ENCODE measurements at places on chromosomes 12 and 14.

DNA sequence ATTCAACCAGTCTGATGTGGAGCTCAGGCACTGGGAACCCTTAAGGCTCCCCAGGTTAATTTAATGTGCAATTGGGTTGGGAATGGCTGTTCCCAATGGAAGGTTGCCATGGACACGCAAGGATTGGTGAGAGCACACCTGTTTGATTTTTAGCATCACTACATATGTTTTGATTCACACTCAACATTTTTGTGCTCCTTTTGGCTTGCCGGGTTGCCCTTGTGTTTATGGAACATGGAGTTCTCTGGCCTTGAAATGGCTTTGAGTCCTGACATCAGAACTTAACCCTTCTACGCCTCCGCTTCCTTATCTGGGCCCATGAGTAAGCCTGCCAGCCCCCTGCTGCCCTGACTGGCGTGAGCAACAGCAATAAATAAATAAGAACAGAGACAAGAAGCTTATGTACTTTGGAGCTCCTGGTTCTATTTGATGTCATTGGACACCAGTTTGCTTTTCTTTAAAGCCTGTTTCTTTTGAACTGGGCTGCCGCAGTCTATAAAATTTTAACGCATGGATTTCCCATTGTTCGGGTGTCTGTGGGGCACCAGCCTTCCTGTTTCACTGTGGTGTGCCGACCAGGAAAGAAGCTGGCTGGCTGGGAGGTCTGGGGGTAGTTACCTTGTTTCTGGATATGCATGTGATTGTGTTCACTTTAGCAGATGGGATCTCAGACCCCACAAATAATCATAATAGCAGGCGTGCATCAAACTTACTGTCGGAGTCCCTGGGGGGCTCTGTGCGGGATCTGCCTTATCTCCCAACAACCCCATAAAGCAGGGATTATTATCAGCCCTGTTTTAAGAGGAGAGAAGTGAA, 27.8 kb downstream of the TBX3 start:
- no peak for DNase-seq

- DNase-seq = no peak
Measured at GRCh38 chr12:71460318-71460717, 20.7 kb downstream of the LGR5 start.

GRCh38 chr12:60201891-60202290, 606.1 kb downstream of the SLC16A7 start:
- no peak for DNase-seq

- DNase-seq = no peak
Measured at GRCh38 chr14:23402296-23403138, 5.6 kb downstream of the MYH6 start.

DNA sequence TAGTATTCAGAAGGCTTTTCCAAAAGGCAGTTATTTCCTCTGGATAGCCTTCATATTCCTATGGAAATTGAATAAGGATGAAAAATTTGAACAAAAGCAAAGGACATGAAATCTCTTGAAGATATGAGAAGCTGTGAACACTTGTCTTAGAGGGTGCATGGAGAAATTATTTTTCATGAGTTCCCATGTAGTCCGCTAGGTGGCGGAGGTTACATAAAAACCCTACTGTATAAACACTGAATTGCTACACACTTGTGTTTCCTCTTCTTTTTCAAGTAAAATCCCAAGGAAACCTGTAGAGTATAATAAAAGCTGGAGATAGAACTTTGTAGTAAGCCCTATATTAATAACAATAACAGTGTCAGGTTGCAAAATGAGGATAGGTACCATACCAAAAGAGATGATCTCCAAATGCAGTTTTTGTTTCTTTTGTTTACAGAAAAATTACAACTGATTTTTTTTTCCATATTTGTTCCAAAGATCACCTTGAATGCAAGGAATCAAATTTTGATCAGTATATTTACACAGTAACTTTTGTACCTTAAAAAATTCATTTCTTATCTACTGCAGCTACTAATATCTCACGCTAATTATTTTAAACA, 37.8 kb upstream of the OR4E1 start:
- DNase-seq = peak; percentile 47

- DNase-seq = no peak
Measured at GRCh38 chr14:104217486-104218360, 79.3 kb downstream of the KIF26A start.

- peak; percentile 79 for DNase-seq
Measured at GRCh38 chr12:57836442-57837375, 9.8 kb downstream of the CTDSP2 start.

- DNase-seq = no peak
Measured at GRCh38 chr14:33833706-33834465, 117.0 kb downstream of the EGLN3 start.

- DNase-seq = no peak
Measured at GRCh38 chr14:100419856-100420255, 96.7 kb downstream of the SLC25A47 start.

GRCh38 chr14:37172024-37172869, at the start of gene SLC25A21:
TSS of gene SLC25A21 (minus strand) at chr14:37172606.
- peak; percentile 76 for DNase-seq

- DNase-seq = no peak
Measured at GRCh38 chr14:102929241-102930137, 7.0 kb downstream of the AMN start.

DNA sequence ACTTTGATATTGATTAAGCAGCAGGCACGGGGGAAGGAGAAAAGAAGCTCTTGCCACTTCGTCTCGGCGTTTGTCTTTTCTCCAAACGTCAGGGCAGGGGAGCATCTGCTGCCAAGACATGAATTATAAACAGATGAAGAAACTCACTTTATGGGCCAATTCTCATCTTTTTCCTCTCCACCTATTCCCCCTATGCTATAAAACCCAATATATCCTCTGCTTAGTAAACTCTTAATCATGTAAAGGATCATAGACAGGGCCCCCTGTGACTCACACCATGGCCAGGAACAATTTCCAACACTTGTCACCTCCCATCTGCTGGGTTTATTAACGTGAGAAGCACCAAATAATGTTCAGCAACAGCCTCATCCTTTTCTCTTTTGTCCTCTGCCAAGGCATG, 1092.1 kb upstream of the TMEM132C start:
- DNase-seq = peak; percentile 26

- no peak for DNase-seq
Measured at GRCh38 chr14:73014105-73014504, 12.8 kb downstream of the ZFYVE1 start.

- no peak for DNase-seq
Measured at GRCh38 chr14:104001003-104001402, 58.7 kb upstream of the RD3L start.

- DNase-seq = no peak
Measured at GRCh38 chr12:69633061-69633460, 22.4 kb upstream of the LRRC10 start.

DNA sequence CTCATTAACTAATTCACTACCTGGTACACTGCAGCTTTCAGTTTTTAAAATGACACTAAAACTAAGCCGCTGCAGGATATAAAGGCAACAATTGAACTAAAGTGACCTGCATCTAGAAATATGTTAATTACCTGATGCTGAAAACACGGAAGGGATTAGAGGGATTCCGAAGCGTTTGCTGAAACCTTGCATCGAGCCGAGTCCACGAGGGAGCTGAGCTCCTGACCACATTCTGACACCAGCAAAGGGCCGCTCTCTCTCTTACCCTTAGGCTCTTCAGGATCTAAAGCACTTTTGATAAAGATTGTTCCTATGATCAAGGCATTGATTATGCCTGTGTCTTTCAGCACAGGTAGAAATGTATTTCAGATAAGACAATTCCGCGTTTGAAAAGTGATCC, 59.5 kb upstream of the CDKN3 start:
- peak; percentile 11 for DNase-seq

DNA sequence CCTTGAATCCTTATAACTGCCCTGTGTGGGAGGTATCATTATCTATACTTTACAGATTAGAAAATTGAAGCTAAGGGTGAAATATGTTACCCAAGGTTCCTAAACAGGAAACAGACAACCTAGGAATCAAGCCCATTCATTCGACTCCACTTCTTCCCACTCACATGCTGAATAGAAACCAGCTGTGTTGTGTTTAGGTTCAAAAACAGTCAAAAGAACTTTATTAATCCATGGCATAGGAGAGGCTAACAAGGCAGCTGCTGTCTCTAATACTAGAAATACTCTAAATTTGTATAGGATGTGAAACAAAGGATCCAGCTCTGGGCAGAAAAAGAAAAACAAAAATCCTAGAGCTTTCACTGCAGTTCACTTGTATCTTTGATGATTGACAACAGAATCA, 9.9 kb downstream of the AMDHD1 start:
- DNase-seq = no peak

- DNase-seq = no peak
Measured at GRCh38 chr12:62196146-62196545, 64.1 kb upstream of the USP15 start.

DNA sequence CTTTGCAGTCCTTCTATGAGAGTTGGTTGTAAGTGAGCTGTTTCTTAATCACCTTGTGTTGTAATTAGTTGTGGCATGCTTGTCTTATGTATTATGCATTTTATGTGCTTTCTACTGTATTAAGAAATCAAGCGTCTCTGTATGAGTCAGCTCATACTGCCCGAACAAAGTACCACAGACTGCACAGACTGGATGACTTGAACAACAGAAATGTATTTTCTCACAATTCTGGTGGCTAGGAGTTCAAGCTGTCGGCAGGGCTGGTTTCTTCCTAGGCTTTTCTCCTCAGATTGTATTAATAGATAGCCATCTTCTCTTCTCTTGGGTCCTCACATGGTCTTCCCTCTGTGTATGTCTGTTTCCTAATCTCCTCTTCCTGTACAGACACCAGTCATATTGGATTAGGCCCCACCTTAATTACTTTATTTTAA, 77.7 kb downstream of the FLRT2 start:
- no peak for DNase-seq

- DNase-seq = no peak
Measured at GRCh38 chr12:130418251-130418650, 80.6 kb downstream of the PIWIL1 start.

GRCh38 chr12:132559652-132560363, 50.6 kb downstream of the LRCOL1 start:
- DNase-seq = peak; percentile 84

DNA sequence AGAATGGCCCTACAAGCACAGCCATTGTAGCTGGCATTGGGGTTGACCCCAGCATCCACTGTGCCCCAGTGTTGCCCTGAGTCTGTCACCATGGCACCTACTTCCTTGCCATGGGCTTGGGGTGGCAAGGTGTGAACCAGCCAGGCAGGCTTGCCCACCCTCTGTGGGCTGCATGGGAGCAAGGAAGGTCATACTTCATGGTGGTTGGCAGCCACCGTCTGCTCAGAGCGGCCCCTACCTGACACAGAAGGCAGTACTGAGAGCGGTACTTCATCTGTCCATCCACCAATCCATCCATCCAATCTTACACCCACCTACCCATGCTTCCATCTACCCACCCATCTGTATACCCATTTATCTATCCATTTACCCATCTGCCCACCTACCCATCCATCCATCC, 160.1 kb downstream of the KIF26A start:
- no peak for DNase-seq

DNA sequence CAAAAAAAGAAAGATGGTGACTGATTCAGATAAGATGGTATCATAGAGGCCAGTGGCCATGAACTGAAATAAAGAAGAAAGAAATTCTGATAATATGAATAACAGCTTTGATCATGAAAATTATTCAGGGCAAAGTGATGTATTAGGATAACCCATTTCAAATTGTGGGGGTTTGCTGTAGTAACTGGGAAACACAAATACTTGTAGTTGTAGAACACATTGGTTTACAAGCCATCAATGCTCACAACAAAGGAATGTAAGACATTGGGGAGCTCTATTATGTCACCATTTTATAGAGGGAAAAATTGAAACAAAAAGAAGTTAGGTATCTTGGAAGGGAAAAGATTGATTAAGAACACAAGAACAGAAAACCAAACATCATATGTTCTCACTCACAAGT, 140.4 kb upstream of the FRMD6 start:
- DNase-seq = no peak

DNA sequence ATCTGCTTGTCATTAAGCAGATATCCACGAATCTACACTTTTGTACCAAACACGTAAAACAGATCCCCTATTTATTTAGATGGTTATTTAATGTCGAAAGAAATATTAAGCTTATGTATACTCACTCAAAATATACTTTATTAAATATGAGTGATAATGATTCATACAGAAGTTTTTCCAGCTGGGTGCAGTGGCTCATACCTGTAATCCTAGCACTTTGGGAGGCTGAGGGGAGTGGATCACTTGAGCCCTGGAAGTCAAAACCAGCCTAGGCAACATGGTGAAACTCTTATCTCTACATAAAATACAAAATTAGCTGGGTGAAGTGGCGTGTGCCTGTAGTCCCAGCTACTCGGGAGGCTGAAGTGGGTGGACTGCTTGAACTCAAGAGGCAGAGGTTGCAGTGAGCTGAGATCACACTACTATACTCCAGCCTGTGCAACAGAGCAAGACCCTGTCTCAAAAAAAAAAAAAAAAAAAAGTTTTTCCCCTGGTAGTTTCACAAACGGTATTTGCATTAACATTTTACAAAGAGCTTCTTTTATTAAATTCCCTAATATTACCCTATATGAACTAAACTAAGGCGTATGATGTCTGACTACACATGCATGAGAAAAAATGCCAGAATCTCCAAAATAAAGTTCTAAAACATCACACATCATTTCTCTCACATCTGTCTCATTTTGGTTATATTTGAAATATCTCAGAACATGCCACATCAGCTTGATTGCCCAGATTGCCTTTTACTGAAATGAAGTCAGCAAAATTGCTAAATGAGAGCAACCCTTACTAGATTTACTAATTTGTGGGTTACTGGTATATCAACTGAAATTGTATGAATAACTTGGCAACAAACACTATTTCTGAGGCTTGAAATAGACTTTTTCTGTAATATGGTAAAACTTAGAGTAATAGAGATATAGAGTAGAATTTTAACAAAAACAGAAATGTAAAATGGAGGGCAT, 74.9 kb downstream of the PAWR start:
- DNase-seq = peak; percentile 15

GRCh38 chr12:38101753-38102152, 214.8 kb upstream of the ALG10B start:
- DNase-seq = no peak

- peak; percentile 48 for DNase-seq
Measured at GRCh38 chr14:78848234-78848820, 678.2 kb downstream of the NRXN3 start.

- no peak for DNase-seq
Measured at GRCh38 chr12:50066402-50066801, 9.0 kb downstream of the ASIC1 start.

- no peak for DNase-seq
Measured at GRCh38 chr12:10113075-10113474, 14.3 kb upstream of the CLEC1A start.

DNA sequence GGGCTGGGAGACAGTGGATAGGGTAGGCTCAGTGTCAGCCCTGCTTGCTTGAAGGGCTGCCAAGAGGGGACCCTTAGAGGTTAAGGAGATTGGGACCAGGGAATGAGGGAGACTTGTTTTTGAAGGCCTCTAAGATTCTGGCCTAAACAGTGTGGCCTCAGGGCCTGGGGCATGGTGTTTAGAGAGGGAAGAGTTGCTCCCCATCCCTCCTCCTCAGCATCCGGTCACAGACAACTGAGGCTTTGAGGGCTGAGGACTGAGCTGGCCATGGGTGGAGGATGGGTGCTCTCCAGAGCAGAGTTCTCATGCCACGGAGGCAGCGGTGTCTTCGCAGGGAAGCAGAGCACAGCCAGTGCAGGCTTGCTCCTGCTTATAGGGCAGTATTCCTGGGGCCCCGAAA, 49.4 kb downstream of the KRT80 start:
- no peak for DNase-seq
